Cardiac septum (tissue), 1 donor: ENCODE measurements at places on chromosomes 11 and 22. TPM values are rescaled to one million over a fixed set of nuclear protein-coding genes. Genes with fewer than 3 reads are reported as not detected.

DNA sequence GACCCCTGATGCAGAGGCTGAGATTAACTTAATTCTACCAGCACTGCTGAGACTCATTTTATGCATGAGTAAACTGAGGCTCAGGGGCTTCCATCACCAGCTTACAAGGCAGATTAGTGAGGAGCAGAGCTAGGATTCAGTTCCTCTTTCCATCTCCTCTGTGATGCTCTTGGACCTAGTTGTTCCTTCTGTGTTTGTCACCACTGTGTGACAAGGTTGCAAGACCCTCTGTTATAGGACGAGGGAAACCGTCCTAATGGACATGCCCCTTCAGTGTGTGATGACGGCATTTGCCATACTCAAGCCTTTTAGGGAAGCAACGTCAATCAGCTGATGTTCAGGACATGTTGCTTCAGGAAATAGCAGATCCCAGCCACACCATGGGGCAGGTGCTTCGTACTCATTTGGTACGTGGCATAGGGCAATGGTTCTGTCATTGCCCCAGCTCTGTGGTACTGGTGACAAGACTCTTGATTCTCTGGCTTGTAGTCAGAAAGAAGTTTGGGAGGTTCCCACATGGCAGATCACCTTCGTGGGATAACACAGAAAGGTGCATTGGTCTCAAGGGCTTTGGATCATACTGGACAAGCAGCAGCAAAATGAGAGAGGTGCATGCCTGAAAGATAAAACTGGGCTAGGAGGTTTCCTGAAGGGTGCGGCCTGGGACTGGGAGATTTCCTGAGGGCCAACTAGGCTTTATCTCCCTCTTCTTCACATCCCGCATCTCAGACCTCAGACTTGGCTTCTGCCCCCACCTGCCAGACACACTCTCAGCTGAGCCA is 23.9 kb upstream of the CD44 start:
- no peak for DNase-seq

DNA sequence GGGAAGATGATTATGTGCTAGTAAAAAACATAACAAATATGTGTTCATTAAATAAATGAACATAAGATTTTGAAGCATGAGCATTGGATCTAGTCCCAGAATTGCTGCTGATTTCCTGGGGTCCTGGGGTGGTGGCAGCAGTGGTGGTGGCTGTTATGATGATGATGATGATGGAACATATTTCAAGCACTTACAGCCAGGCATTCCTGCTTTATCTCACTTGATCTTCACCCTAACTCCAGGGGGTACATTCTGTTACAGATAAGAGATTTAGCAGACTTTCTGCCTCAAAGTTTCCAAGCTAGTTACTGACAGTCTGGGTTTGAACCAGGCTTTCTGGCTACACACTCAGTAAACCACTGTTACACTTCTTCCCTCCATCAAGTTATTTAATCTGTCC is 5.2 kb downstream of the TRAPPC4 start:
- DNase-seq = no peak

GRCh38 chr11:117621226-117621625 is 175.8 kb downstream of the DSCAML1 start:
- no peak for DNase-seq

The MPZL2 gene
- 24.2 TPM for total RNA-seq

The TMPRSS6 gene
- not detected for total RNA-seq

The PHETA2 gene
- 4.5 TPM for total RNA-seq

The KCNJ5 gene
- 12.1 TPM for total RNA-seq
